ENCODE measurements at places on chromosomes 1 and 21.

- DNase-seq, result no peak
These were observed 37.7 kb downstream of the JUN start for GRCh38 chr1:58746182-58746581.

DNA sequence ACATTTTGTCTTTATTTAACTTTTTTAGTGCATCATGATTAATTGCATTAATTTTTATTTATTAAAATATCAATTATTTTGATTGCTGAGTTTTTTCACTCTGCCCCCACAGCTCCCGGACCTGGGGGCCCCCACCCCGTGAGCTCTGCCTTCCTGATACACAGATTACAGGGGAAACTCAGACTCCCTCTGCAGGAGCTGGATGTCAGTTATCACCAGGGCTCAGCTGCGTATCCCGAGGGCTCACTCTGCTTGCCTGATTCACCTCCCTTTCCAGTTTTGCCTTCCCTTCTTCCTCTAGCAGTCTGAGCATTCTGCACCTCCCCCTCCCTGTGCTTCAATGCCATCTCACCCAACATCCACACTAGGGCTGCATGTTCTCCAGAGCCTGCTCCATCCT is 98.2 kb downstream of the ATP1A1 start:
- DNase-seq, result no peak

DNA sequence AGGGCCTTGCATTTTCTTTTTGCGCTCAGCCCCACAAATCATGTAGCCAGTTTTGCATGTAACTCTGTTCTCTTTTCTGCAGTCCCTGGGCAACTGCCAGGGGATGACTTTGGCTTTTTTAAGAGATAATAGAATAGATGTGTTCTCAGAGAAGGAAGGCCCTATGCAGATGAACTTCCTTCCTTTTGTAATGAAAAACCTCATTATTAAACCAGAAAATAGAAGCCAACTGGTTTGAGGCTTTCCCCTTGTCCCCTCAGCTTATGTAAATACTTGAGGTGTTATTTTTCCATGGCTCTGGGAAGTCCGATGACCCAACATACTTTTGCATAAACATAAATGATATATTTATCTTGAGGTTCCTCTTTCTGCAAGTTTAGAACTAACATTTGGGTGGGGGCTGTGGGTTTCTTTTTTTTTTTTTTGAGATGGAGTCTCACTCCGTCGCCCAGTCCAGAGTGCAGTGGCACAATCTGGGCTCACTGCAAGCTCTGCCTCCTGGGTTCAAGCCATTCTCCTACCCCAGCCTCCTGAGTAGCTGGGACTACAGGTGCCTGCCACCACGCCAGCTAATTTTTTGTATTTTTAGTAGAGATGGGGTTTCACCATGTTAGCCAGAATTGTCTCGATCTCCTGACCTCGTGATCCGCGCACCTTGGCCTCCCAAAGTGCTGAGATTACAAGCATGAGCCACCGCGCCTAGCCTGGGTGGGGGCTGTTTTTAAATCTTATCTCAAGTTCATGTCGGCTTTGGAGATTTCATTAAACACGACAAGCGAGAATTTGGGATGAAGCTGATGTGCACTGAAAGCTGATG is 14.4 kb upstream of the FCRL5 start:
- DNase-seq, result no peak

GRCh38 chr1:174999936-175000696 is at the start of gene CACYBP:
TSS of gene CACYBP (plus strand) at chr1:174999947. CDS start at chr1:175000181, 234 bp downstream.
- DNase-seq, result peak; percentile 42

DNA sequence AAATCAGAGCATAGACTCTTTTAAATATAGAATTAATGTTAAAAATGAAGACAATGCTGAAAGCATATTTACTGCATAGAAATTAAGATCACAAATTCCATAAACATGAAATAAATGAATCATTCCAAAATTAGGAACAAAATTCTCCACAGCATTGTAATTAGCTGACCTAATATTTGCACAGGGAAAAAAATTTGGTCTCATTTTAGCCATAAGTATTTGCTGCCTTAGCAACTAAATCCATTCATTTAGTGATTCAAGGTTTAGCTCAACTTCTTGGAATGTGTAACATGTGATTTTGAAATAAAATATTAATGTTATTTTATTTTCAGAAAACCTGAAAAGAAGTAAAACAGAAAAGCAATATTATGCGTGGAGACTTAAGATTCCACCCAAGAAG is 25.5 kb downstream of the ADAMTS5 start:
- no peak for DNase-seq

- DNase-seq, result no peak
These were observed 7.3 kb upstream of the UAP1 start for GRCh38 chr1:162554258-162554657.

DNA sequence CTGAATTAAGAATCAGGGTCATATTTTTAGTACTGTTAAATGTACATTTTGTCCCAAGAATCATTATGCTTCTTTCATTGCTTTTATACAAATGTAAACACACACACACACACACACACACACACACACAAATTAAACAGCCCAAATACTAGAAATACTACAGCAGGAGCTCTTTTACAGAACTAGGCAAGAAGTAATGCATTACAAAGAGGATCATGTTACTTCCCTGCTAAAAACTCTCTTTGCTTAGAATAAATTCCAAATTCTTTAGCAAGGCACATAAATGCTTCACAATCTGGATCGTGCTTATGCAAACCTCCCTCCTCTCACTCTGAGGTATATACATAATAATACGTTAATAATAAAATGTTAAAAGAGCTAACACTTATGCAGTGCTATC is 720.4 kb upstream of the ADGRL4 start:
- DNase-seq, result no peak

DNA sequence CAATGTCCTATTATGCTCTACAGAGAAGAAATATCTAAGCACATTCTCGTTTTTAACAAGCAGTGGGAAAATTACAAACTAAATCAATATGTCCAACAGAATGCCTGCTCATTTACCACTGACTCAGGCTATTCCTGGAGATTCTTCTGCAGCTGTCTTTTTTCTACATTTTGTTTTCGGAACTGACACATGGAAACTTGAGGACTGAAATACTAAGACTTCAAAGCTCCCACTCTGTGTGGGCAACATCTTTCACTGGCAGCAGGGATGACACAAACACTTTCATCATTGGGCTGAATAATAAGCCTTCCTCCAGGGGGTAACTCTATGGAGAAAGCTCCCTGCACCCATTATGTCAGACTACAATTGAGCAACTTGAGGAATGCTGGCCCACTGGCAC is 175.5 kb upstream of the NCAM2 start:
- no peak for DNase-seq

DNA sequence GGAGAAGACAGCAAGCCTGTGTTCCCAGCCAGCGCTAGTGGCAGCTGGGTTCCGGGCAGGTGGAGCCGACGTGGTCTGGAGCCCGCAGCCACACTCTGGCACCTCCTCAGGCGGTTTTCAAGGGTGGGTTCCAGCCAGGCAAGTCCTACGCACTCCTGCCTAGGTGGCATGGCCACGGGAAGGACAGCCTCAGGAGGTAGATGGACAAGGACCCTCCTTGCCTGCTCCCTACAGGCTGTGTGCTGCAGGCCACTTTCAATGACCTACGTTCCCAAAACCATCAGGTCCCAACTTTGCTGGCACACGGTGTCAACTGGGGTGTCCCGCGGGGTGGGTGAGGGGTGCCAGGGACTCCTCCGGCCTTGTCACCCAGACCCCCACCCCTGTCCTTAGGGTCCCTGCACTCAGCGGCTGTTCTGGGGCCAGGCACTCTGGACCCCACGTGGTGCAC is 6.7 kb upstream of the PTGER3 start:
- no peak for DNase-seq

- no peak for DNase-seq
These were observed 17.4 kb downstream of the PLEKHA6 start for GRCh38 chr1:204342310-204342709.

- no peak for DNase-seq
These were observed 6.2 kb downstream of the TACSTD2 start for GRCh38 chr1:58570817-58571216.

- no peak for DNase-seq
These were observed 233.7 kb upstream of the NFIA start for GRCh38 chr1:60848583-60849188.

DNA sequence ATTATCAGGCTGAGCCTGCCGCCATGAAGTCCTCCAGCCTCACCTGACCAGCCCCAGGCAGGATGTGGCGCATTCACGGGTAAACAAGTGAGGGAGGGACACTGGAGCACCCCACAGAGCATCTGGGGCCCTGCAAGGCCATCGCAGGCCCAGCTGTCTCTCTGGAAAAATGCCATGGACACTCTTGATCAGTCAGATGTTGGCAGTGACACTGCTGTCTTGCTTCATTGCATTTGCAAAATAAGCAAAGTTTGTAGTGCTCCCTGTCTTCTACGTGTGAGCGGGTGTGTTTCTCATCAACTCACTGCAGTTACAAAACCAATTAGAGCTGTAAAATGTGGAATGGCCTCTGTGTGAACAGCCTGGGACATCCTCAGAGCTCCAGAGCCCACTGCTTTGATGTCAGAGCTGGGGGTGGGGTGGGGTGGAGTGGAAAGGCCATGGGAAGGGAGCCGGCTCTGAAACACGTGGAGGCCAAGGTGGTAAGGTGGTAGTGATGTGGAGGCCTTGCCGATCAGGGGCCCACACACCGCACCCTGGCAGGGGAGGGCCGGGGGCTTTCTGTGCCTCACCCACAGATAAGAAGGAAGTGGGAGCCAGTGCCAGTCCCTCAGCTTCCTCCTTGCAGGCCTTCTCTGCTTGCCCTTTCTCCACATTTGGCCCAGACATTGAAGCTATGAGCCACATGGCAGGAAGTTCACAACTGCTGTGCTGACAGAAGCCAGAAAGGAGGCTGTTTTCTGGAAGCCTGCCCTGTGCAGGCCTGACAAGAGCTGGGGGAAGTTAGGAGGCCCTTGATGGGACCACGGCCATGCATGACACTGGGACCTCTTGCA is 254.9 kb downstream of the RHOU start:
- DNase-seq, result no peak

DNA sequence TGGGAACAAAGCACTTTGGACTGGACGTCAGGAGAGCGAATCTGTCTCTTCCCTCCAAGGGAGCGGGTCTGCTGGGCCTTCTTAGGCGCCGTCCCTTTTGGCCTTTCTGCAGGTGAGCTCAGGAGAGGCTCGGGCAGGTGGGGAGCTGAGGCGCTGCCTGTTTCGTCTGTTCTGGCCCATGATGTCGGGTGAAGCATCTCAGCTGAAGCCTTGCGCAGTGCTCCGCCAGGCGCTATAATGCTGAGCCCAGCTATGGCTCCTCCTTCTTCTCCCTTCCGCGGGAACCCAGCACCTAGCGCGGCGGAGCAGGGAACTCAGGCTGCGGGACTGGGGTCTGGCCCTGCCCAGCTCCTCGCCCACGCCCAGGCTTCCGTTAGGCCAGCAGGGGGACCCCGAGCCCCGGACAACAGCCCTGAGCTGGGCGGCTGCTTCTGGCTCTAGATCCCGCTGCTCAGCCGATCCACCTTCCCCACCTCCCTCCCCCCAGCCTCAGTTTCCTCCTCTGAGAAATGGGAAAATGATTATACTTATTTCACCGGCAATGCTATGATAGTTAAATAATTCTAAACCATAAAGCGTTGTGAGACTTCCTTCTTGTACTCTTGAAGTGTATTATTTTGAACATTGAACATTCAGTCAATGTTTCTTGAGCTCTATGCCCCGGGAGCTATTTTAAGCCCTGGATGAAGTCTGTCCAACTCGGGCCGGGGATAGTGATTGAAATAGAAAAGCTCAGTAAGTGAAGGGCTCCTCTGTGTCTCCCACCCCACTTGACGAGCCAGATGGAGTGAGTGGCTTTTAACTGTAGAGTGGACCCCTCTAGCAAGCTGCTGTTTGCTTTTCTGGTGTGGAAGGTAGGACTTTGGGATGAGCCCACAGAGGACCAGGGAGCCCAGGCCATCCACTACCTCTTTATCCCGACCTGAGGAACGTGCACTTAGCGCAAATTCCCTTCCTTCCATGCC is 9.6 kb upstream of the ADORA1 start:
- DNase-seq, result no peak

DNA sequence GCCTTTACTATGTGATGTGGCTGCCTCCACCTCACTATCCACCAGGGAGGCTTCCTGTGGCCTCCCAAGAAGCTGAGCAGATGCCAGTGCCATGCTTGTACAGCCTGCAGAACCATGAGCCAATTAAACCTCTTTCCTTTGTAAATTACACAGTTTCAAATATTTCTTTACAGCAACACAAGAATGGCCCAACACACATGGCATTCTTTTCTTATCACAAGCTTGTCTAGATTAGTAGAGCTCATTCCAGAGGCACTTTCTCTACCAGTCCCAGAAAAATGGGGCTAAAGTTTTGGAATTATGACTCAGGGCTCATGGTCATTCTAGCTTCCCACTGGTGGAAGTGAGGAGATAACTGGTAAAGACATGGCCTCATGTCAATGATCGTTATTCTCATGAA is 655.2 kb downstream of the LMO4 start:
- no peak for DNase-seq

DNA sequence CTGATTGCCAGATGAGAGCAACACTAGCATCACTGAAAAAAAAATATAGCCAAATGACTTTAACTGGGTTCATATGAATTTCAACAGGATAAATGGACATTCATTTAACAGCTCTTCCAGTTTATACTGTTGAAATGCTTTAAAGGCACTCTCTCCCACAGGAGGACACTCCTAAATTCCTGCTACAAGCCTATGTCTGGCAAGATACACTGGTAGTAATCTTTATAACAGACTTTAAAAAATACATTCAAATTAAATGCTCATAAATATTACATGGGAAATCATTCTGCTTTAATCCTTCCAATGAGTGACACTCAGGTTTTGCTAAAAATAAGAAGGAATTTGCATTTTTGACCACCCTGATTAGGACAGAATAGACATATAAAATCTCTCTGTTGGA is 526.7 kb upstream of the ADAMTS5 start:
- no peak for DNase-seq

- no peak for DNase-seq
These were observed 1554.0 kb downstream of the KCNT2 start for GRCh38 chr1:195054217-195054687.

All from activated gamma-delta T cell treated with Interleukin-2 at 50 U/mL for 16 hours (primary cell).